ENCODE measurements at places on chromosomes 3 and 15.

- H3K4me1 ChIP-seq: no peaks in the 10 kb centered on the region
- no peaks in the 10 kb centered on the region for H3K36me3 ChIP-seq
- no peak for DNase-seq
- H3K27me3 ChIP-seq: no peaks in the 10 kb centered on the region
Measured at GRCh38 chr3:24915639-24916038, 421.0 kb upstream of the THRB start.

GRCh38 chr3:197038679-197039462 is 9.3 kb upstream of the MELTF start:
- no peak overlapping the region for H3K4me3 ChIP-seq
- H3K36me3 ChIP-seq: no peaks in the 10 kb centered on the region

GRCh38 chr3:151859233-151859673 is 14.2 kb upstream of the SUCNR1 start:
- no peak for DNase-seq
- H3K27me3 ChIP-seq: no peaks in the 10 kb centered on the region
- H3K4me3 ChIP-seq: no peak overlapping the region
- no peaks in the 10 kb centered on the region for H3K36me3 ChIP-seq

DNA sequence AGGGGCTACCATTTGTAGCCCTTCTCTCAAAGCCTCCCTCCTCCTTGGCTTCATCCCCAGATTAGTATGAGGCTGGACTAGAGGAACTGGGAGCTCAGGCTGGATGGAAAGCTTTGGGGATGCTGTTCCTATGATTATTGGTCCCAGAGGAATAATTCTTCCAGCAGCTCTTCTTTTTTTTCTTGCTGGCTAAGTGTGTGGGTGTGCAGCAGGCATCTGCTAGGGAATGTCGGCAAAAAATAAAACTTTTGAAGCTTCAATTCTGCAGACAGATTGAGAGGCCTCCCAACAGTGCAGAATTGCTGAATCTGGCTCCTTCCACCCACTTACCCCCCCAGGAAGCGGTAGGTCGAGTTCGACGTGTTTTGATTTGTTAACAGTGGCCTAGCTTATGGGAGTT is 138.5 kb upstream of the ANKRD28 start:
- H3K27ac ChIP-seq: no peak overlapping the region
- DNase-seq: no peak
- H3K36me3 ChIP-seq: peaks cover 4% of the 10 kb centered on the region
- no peak overlapping the region for H3K4me3 ChIP-seq
